Vagina (tissue), 2 donors: ENCODE measurements at places on chromosomes 3 and 15. TPM values are rescaled to one million over a fixed set of nuclear protein-coding genes. Genes with fewer than 3 reads are reported as not detected.

GRCh38 chr15:43795997-43796396 lies 3.9 kb downstream of the SERF2 start:
- DNase-seq = no peak

- no peak for DNase-seq
Measured at GRCh38 chr3:99625237-99625622, 13.2 kb upstream of the COL8A1 start.

GRCh38 chr15:37891766-37892368 lies 42.6 kb upstream of the TMCO5A start:
- no peak for DNase-seq

GRCh38 chr3:61740494-61740893 lies 179.1 kb downstream of the PTPRG start:
- no peak for DNase-seq

DNA sequence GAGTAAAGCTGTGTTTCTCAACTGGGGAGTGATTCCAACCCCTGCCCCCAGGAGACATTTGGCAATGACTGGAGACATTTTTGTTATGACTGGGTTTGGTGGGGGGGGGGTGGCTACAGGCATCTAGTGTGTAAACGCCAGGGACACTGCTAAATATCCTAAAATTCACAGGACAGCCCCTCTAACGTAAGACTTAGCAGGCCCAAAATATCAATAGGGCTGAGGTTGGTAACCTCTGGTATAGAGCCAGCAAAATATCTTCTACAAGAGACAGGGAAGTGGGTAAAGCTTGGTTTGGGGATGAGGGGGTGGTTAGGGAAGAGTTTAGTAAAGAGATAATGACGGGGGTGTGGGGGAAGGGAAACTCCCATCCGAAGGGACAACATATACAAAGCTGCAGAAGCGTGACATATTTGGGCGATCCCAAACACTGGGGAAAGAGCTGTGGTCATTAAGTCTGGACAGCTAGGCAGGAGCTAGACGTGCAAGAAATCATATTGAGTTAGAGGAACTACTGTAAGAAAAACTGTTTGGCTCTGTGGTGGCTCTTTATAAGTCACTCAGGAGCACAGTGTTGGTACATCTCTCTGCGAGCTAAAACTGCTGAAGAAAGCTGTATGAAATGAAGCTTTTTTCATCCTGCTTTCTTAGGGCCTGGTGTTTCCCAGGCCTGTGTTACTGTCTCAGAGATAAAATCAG lies 697 bp upstream of the TRIM69 start:
- DNase-seq = no peak

DNA sequence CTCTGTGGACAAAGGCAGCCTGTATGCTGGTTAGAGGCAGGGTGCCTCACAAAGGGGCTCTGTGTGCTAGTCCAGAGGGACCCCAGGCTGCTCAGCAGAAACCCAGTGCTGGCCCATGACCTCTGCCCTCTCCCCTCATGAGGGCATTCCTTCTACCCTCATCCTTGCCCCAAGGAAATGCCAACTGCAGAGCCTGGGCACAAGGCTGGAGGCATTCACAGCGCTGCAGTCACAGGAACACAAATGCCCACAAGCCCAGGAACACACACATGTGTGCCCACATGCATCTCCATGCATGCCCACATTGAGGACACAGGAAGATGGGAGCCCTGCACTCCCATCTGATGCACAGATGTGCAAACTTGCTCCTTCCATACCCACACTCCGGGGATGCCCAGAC lies 3.8 kb downstream of the INKA1 start:
- no peak for DNase-seq

DNA sequence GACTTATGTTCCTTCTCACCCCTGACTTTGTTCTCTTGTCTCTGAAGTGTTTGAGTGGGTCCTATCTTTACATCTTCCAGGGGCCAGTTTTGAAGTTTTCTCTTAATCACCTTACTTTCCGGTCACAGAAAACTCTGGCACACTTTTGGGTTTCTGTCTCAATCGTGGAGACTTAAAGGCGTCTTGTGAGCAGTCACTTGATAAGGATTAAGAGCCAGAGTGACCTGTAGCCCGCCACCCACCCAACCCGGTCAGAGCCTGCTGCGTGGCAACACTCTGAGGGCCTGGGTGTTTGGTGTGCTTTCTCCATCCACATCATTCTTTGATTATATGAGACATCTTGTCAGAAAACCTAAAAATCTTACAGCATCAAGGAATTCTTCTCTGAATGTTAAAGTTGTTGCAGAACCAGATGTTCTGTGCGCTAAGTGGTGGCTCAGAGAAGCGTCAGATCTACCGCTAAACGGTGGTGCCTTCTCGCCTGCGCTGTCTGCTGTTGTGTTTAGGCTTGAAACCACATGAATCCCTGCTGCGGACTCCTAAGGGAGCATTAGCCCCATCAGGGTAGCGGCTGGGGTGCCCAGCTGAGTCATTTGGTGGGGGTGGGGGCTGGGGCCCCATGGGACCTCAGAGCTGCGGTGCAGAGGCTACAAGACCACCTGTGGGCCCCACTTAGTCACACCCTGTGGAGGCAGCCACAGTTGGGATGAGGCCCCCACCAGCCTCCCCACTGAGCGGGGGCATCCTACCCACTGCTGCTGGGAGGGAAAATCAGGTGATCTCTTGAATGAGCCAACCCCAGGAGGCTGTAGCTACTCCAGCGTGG lies 158.7 kb upstream of the BHLHE40 start:
- DNase-seq = no peak

Gene ADGRG7
- total RNA-seq = not detected

Gene GOLGA6L7
- total RNA-seq = not detected

Gene UBA7
- 68.3 TPM for total RNA-seq

Gene SRGAP3
- total RNA-seq = 20.6 TPM

Gene RBP2
- total RNA-seq = not detected
